Thyroid gland (tissue), 4 donors: ENCODE measurements at places on chromosomes 12 and 14. TPM values are rescaled to one million over a fixed set of nuclear protein-coding genes. Genes with fewer than 3 reads are reported as not detected.

Gene ANG
- 2.8 TPM for total RNA-seq

Gene PRR13
- total RNA-seq, result 79.5 TPM

Gene SIRT4
- total RNA-seq, result 3.1 TPM

Gene UBE3B
- 60.7 TPM for total RNA-seq

- no peak for DNase-seq
Measured at GRCh38 chr14:63051301-63051700, 6.0 kb upstream of the KCNH5 start.

- no peak for DNase-seq
Measured at GRCh38 chr14:70116278-70116677, 72.5 kb downstream of the SLC8A3 start.

- no peak for DNase-seq
Measured at GRCh38 chr12:96335270-96335669, 65.0 kb downstream of the CDK17 start.

DNA sequence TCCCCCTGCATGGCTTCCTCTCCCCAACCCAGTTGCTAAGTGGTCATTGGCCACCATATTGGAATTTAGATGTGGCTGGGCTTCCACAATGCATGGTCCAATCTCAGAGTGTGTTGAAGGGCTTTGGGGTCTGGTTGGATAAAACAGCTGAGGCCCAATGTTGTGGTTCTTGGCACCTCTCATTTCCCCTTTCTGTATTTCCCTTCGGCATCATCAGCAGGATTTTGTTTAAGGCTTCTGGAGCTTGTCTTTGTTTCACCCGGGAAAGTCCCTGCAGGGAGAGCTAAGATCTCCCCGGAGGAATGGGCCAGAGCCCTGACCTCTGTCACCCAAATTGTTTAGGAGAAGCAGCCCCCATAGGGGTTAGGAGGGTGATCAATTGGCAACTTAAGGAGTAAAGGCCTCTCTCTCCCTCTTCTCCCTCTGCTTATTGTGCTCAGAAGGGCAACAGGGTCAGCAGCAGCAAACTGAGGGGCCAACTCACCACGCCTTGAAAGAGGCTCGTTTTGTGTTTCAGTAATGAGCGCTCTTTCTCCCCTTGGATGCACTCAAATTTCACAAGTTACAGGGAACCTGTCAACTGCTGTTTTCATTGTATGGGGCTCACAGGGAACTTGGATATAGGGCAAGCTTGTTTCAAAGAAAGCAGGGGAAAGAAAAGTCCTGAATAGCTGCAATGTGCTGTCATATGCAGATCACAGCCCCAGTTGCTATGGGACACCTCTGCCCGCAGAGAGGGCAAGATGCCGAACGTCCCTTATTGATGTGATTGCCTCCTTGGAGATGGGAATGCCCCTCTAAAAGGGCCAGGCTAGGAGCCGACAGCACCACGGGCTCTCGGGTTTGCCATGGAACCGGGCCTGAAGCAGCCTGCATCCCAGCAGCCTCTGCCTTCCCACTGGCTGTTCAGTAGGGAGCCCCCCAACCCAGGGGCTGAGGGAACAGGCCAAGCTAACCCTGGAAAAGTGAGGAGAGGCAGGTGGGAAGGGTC lies 223.7 kb downstream of the ZFP36L1 start:
- no peak for DNase-seq

- no peak for DNase-seq
Measured at GRCh38 chr14:69968132-69968531, 88.9 kb downstream of the SMOC1 start.

- no peak for DNase-seq
Measured at GRCh38 chr14:86852530-86852929, 1140.5 kb downstream of the GALC start.
